ENCODE measurements at places on chromosomes 5 and 9.

- no peak for DNase-seq
- H3K27me3 ChIP-seq: no peaks in the 10 kb centered on the region
- H3K36me3 ChIP-seq: no peaks in the 10 kb centered on the region
- H3K4me1 ChIP-seq: no peaks in the 10 kb centered on the region
Observed at GRCh38 chr5:170292179-170293104, 5.1 kb downstream of the LCP2 start.

DNA sequence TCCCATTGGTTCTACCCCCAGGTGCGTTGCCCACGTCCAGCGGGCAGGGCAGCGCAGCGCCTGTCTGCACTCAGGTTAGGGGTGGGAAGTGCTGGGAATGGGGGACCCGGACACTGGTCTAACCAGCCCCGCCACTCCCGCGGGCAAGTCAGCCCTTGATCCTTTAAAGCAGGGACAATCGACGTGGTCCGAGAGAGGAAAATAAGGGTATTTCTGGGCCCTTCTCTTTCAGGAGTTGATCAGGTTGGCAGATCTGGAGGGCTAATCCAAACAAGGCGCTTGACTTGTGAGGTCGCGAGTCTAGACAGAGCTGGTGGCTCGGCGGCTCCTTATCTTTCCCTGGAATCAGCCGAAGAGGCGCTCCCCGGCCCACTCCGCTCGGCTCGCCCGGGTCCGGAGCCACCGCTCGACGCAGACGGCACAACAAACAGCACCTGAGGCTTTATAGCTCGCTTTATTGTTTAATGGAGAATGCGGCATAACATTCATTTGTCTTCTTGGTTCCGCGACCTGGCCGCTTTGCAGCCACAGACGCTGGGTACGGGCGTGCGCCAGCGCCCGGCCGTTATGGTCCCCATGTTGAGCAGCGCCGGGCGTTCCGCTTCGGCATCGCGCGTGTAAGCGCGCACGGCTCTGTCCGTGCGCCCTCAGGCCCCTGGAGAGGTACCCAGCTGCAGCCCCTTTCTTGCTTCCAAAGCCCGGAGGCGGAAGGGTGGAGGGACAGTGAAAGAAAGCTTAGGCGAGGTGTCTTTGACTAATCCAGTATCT is 15.8 kb downstream of the ISL1 start:
- no peaks in the 10 kb centered on the region for H3K4me1 ChIP-seq
- no peak overlapping the region for H3K4me3 ChIP-seq
- DNase-seq: no peak
- H3K36me3 ChIP-seq: no peaks in the 10 kb centered on the region
- H3K27ac ChIP-seq: no peak overlapping the region
- no peaks in the 10 kb centered on the region for H3K27me3 ChIP-seq

DNA sequence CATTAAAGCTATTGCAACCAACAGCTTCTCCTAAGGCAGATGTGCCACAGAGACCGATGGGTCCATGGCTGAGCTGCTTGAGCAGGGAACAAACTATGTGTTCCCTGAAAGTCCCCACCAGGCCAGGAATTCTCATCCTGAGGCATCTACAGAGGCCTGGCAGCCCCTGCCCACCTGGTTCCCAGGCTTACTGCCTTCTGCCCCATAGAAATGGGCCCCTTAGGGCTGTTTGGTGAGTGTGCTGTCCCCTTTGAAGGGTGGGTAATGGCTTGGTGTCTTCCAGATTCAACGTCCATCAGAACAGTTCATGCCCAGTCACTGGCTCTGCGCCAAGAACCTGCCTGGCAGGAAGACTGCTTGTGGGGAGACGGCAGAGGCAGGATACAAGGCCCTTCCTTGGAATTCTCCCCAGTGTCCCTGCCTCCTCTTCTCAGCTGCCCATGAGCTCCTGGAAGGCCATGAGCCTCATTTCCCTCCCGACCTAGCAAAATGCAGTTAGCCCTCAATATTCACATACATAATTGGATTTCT is 3.8 kb upstream of the COL27A1 start:
- no peak overlapping the region for H3K27ac ChIP-seq
- H3K36me3 ChIP-seq: no peaks in the 10 kb centered on the region
- no peak for DNase-seq
- peaks cover 6% of the 10 kb centered on the region for H3K27me3 ChIP-seq
- H3K4me1 ChIP-seq: peaks cover 17% of the 10 kb centered on the region
- no peak overlapping the region for H3K4me3 ChIP-seq

DNA sequence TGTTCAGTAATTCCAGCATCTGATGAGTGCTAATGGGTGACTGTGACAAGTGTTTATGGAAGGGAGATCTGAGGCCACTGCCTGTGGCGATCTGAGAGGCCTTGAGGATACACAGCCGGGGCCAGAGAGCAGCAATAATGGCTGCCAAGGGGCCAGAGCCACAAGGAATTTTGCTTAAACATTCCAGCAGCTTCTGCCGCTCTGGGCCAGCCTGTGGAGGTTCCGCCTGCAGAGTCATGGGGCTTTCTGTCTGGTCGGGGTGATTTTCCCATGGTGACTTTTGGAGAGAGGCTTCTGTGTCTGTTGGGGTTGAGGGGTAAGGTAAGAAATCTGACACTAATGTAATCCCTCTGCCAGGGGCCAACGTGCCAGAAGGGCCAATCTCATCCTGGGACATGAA is 353.5 kb downstream of the ADAMTS6 start:
- no peak overlapping the region for H3K4me3 ChIP-seq
- H3K27me3 ChIP-seq: no peaks in the 10 kb centered on the region
- no peaks in the 10 kb centered on the region for H3K4me1 ChIP-seq
- no peaks in the 10 kb centered on the region for H3K36me3 ChIP-seq

GRCh38 chr9:94534901-94535300 is 20.0 kb upstream of the PCAT7 start:
- H3K36me3 ChIP-seq: no peaks in the 10 kb centered on the region
- H3K4me1 ChIP-seq: no peaks in the 10 kb centered on the region

GRCh38 chr5:82676661-82677060 is 398.5 kb upstream of the RPS23 start:
- no peak overlapping the region for H3K27ac ChIP-seq
- no peaks in the 10 kb centered on the region for H3K4me1 ChIP-seq
- no peaks in the 10 kb centered on the region for H3K36me3 ChIP-seq
- no peak for DNase-seq
- H3K4me3 ChIP-seq: no peak overlapping the region

DNA sequence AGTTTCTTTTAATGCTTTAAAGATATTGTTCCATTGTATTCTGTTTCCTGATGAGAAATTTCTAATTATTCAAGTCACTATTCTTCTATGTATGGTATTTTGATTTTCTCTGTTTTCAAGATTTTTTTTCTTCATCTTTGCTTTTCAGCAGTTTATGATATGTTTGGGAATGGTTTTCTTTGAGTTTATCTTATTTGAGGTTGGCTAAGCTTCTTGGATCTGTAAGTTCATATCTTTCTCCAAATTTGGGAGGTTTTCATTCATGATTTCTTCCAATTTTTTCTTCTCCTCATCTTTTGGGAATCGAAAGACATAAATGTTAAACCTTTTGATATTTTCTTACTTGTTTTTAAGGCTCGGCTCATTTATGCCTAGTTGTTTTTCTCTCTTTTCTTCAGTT is 184.9 kb downstream of the ZSWIM6 start:
- H3K4me3 ChIP-seq: no peak overlapping the region
- no peak for DNase-seq
- H3K27ac ChIP-seq: no peak overlapping the region
- H3K4me1 ChIP-seq: no peaks in the 10 kb centered on the region

DNA sequence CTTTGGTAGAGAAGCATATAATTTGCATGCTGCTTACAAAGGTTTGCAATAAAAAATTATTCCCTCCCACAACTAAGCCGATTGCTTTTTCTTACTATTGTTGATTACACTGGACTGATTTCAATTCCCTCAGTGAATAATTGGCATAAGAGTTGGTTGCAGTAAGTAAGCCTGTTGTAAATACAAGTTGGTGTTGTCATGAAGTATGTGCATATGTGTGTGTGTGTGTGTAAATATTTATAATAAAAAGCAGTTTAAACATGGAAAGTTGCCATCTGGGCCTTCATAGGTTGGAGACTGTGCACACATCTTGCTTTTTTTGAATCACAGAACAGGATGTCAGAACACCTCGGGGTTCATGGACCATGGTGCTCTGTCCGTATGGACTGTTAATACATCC is 131.2 kb downstream of the ATP10B start:
- DNase-seq: no peak
- H3K27ac ChIP-seq: no peak overlapping the region
- no peaks in the 10 kb centered on the region for H3K36me3 ChIP-seq
- H3K27me3 ChIP-seq: no peaks in the 10 kb centered on the region

Data from ascending aorta (tissue), 2 donors.